ENCODE measurements at places on chromosomes 16 and 17.
A peak's percentile ranks its signal among the peaks of the same experiment; 100 is the strongest.

DNA sequence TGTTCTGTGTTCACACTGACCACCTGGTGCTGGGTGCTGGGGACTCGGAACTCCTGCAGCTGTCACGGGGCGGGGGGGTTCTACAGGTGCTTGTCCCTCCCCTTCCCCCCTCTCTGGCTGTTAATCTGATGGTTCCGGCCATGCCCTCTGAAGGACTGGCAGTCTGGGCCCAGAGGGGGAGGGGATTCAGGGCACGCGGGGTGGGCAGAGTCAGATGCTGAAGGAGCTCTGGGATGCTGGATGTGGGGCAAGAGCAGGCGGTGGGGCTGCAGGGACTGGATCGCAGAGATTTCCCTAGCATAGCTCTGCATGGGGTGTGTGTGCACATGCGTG is 5.4 kb upstream of the TBX21 start:
- DNase-seq: no peak

- DNase-seq: no peak
Measured at GRCh38 chr17:4703330-4703691, 626 bp downstream of the PELP1 start.

GRCh38 chr16:87611456-87611855 is 9.1 kb downstream of the JPH3 start:
- no peak for DNase-seq

DNA sequence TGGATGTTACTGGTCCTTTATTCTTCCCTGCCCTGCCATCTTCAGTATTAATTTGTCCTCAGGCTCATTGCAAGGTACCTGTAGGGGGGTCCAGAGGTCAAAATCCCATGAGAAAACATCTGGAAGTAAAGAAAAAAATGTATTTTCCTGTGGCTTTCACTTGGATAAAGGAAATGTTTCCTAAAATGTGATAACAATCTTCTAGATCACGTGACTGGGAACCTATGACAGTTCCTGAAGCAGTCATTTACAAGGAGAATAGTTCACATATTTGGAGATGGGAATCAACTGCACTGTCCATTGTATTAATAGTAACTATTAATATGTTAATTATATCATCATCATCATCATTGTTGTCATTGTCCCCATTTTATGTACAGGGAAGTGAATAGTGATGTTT is 915.1 kb upstream of the EEF2KMT start:
- DNase-seq: no peak

GRCh38 chr16:1348926-1349325 is 2.8 kb downstream of the TSR3 start:
- no peak for DNase-seq

GRCh38 chr17:73211745-73212144 is 18.9 kb downstream of the COG1 start:
- DNase-seq: no peak

DNA sequence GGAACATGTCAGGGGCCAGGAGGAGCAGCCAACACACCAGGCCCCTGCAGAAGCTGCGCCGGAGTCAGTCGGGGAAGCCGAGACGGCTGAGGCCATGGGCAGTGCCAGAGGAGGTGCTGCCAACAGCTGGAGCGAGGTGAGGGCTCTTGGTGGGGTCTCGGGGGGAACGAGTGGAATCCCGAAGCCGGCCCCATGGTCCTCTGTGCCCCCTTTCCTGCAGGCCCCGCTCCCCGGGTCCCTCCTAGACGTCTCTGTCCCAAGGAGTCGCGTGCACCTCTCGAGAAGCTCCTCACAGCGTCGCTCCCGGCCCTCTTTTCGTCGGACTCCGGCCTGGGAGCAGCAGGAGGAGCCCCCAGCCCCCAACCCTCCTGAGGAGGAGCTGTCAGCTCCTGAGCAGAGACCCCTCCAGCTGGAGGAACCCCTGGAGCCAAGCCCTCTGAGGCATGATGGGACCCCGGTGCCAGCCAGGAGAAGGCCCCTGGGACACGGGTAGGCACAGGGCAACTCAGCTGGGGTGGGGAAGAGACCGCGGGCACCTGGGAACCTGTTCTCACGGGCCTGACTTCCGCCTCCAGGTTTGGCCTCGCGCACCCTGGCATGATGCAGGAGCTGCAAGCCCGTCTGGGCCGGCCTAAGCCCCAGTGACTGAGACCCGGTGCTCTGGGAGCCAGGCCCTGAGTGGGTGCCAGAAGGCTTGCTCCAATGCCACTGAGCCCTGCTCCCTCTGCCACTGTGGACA is 3.6 kb downstream of the APOBR start:
- no peak for DNase-seq

DNA sequence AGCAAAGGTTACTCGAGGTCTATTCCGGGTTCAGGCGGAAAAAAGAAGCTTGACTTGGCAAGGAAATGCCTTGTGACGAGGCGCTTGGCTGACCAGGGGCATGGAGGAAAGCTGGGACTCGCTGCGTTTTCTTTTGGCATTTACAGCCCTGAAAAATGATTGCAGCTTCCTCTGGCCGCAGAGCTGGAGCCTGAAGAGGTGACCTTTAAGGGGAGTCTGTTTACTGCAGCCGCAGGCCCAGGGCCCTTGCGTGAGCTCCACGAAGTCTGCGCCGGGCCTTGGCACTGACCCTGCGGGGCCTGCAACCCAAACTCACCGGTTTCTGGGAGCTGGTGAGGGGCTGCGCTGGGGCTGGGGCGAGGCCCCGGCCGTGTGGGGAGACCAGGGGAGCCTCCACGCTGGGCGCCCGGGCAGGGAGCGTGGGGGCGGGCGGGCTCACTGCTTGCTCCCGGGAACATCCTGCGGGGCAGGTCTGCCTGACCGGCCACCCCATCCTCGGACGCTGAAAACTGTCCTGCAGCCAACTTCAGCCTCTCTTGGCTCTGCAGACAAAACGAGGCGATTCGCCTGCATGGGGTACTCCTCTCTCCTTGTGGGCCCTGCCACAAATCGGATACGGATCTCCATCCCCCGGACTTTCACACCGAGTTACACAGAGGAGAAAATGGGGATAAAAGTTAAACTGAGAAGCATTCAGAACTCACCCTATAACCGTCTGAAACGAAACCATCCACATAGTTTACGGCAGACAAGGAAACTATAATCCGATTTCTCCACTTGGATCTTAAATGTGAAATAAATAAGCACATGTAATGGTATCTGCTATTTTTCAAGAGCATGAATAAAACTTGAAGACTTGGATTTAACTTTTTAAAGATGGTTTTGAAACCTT is 206.3 kb upstream of the FOXF1 start:
- no peak for DNase-seq

DNA sequence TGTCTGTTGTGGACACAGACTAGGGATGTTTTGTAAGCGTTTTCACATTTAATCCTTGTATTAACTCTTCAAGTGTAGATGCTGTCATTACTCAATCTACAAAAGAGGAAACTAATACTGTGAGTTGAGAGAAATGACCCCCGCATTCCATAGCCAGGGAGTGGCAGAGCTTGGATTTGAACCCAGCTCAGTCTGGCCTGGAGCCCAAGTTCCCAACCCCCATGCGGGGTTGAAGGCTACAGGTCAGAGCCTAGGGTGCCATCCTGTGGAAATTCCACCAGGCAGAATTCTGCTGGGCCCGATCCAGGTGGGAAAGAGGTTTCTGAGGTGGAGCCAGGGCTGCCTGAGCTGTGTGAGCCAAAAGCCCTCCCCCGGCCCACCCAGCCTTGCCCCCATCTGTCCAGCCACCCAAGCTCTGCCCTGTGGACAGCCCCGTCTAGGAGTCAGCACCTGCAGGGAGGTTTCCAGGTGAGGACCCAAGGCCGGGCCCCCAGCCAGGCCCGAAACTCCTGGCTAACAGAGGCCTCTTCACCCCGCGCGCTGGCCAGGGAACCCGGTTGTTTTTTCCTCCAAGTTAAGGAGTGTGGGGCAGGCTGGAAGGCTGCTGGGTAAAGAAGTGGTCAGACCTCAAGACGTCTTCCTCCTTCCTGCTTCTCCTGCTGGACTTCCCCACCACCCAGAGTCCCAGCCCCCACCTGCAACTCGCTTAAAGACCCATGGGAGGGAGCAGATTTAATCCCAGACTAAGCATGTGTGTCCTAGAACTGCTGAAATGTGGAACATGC is 5.7 kb downstream of the MMP15 start:
- no peak for DNase-seq

GRCh38 chr17:51971121-51971520 is 187.4 kb downstream of the CA10 start:
- DNase-seq: no peak

DNA sequence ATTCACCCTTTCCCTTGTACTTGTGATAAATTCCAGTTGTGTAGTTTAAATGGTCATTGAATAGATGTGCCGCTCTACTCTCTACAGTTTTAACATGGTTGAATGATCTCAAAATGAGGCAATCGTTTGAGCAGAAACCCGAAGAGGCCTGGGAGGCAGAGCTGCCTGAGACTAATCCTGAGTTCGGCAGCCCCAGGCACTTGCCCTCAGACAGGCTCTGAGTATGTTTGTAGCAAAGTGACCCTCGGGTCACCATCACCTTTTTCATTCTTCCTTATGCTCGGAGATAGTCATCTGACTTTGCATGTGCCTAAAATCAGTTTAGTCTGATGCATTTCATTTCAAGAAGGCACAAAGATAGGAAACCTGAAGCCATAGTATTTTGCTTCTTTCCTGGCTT is 184.0 kb upstream of the RBFOX1 start:
- no peak for DNase-seq

DNA sequence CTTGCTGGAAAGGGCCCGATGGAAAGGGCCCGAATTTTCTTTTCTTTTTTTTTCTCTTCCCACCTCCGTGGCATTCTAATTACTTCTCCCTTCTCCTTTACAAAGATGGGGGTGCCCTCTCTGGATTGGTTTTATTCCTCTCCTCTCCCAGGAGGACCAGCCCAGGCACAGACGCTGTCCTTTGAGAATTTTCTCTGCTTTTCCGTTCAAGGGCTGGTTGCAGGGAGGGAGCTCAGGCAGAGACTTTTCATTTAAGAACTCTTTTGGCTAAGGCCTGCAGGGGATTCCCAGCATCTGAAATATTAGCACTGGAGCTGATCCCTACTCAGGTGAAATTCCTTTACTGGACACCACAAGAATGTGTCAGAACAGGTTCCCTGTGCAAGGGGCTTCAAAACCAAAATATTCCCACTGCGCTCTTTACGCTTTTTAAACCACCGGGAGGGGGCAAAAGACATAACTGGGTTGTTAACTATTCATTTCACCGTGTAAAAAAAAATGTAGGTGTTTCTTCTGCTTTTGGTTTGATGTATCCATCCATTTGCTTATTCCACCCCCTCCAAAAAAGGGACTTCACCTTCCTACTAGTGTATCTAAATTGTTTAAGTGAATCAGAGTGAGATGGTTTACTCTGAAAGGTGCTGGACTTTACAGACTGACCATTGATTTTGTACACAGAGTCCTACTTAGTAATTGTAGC is 1.4 kb downstream of the NFAT5 start:
- DNase-seq: peak; percentile 16

GRCh38 chr17:49484588-49484987 is 10.5 kb upstream of the NGFR start:
- no peak for DNase-seq

Measured in activated CD4-positive, alpha-beta T cell treated with anti-CD3 and anti-CD28 coated beads, Interleukin-2, amount 50 U/mL, for 24 hours (primary cell).